ENCODE measurements at places on chromosomes 16 and 17. TPM values are rescaled to one million over a fixed set of nuclear protein-coding genes. Genes with fewer than 3 reads are reported as not detected.

Gene CLEC10A
- polyA plus RNA-seq: not detected

Gene GFAP
- 1.2 TPM for polyA plus RNA-seq

Gene CDRT4
- 0.76 TPM for polyA plus RNA-seq

Gene KRT25
- polyA plus RNA-seq: not detected

Gene ASPHD1
- polyA plus RNA-seq: 21.6 TPM

Gene LYZL6
- polyA plus RNA-seq: not detected

Gene PITPNM3
- 2.2 TPM for polyA plus RNA-seq

Gene ABCA6
- polyA plus RNA-seq: not detected

Measured in A549 (cell line).